Fibroblast of villous mesenchyme (primary cell): ENCODE measurements at places on chromosomes 2 and 18.

DNA sequence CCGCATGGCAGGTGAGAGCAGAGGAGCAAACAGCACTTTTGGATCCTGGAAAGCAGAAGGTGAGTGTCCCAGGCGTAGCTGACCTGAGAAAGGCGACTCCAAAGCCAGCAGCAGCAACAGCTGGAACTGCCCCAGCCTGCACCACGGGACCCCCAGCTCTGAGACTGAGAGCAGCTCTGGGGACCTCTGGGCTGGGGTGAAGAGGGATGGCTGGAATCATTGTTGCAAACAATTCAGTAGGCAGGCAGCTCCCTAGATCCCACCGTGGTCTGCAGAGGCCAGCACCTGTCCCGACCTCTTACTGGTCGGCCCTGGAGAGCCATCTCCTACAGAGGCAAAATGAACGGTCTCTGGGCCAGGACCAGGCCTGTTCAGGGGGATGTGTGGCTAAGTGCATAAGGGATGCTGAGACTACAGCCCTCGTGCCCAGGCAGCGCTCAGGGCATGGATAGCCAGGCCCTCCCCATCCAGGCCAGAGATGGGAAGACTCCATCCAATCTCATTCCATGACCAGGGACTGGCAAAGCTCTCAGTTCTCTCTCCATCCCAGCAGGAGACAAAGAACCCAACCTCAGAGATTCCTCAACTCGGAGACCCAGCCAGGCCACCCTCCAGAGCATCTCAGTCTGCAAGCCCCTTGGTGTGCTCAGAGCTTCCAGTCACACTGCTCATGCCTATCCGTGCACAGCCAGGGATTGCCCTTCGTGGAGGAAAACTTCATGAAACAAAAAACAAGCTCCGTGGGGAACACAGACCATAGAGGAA is 38.2 kb upstream of the ALPP start:
- DNase-seq: no peak

DNA sequence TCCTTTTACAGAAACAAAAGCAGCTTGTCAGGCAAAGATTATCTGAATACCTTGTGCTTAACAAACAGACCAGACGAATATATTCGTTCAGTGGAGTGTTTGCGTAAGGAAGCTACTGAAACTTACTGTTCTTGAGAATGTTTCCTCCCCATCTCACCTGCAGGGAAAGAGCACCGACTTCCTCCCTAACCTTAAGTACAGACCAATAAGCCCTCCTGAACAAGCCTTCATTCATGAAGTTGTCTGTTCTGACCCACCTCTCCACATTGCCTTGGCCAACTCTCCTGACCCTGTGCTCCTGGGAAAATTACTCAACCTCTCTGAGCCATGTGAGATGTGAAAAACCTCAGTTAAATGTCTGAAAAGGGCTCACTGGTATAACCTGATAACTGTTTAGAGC is 35.2 kb downstream of the STK39 start:
- no peak for DNase-seq

- DNase-seq: no peak
Observed at GRCh38 chr2:157901325-157901724, 25.2 kb upstream of the ACVR1 start.

GRCh38 chr2:7846607-7847006 is 835.2 kb upstream of the ID2 start:
- no peak for DNase-seq

- DNase-seq: peak; percentile 66
Observed at GRCh38 chr2:177239932-177240630, 24.4 kb downstream of the NFE2L2 start.

- DNase-seq: no peak
Observed at GRCh38 chr2:105774781-105775337, 30.1 kb downstream of the NCK2 start.

DNA sequence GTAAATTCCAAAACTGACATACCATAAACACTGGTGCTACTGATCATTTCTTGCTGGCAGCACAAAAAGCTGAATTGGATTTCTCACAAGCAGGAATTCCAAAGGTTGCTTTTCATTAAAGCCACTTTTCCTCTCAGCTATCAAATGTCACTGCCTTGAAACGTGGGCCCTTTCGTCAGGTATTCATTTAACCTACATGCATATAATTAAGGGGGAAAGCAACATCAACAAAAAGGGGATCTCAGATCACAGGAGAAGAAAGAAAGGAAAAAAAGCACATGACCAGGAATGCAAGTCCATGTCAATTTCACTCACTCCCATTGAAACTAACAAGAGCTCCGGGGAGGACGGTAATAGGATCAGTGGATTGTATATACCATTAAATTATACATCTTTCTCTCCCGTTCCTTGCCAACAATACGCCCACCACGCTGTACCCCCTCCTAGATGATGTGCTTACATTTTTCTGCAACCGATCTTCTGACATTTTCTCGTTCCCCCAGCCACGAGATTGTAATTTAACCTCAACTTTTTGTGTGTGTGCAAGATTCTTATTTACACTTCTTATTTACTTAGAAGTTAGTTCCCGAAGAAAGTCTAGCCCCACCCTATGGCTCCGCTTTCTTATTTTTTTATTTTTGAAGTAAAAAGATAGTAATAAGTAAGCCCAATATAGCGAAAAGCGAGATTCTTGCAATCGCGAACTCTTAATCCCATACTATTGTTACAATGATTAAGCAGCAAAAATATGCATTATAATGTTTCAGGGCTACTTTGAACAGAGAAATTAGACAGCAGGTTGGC is 725 bp downstream of the FIGN start:
- peak; percentile 24 for DNase-seq

GRCh38 chr18:3910512-3910911 is 460.5 kb downstream of the TGIF1 start:
- DNase-seq: no peak

- no peak for DNase-seq
Observed at GRCh38 chr2:237598468-237599208, 8.1 kb upstream of the RAB17 start.

- no peak for DNase-seq
Observed at GRCh38 chr18:48904847-48905394, 45.8 kb downstream of the SMAD7 start.

- peak; percentile 49 for DNase-seq
Observed at GRCh38 chr2:99297994-99298393, 3.0 kb downstream of the LYG1 start.

DNA sequence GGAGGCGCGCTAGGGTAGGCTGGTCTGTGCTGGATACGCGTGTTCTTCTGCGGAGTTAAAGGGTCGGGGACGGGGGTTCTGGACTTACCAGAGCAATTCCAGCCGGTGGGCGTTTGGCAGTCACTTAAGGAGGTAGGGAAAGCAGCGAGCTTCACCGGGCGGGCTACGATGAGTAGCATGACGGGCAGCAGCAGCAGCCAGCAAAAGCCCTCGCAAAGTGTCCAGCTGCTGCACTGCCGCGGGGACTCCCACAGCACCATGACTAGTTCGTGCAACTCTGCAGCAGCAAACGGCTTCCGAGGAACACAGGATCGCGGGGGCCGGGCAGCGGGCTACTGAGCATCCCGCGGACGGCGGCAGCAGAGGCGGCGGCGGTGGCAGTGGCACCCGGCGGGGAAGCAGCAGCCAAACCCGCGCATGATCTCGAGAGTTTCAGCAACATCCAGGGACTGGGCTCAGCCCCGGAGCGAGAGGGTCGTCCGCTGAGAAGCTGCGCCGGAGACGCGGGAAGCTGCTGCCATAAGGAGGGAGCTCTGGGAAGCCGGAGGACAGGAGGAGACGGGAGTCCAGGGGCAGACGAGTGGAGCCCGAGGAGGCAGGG is 368 bp downstream of the TMEFF2 start:
- DNase-seq: no peak

DNA sequence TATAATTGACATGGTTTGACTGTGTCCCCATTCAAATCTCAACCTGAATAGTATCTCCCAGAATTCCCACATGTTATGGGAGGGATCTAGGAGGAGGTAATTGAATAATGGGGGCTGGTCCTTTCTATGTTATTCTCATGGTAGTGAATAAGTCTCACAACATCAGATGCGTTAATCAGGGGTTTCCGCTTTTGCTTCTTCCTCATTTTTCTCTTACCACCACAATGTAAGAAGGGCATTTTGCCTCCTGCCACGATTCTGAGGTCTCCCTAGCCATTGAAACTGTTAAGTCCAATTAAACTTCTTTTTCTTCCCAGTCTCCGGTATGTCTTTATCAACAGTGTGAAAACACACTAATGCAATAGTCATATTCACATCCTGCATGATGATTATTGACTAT is 1073.3 kb upstream of the CDH2 start:
- DNase-seq: no peak

DNA sequence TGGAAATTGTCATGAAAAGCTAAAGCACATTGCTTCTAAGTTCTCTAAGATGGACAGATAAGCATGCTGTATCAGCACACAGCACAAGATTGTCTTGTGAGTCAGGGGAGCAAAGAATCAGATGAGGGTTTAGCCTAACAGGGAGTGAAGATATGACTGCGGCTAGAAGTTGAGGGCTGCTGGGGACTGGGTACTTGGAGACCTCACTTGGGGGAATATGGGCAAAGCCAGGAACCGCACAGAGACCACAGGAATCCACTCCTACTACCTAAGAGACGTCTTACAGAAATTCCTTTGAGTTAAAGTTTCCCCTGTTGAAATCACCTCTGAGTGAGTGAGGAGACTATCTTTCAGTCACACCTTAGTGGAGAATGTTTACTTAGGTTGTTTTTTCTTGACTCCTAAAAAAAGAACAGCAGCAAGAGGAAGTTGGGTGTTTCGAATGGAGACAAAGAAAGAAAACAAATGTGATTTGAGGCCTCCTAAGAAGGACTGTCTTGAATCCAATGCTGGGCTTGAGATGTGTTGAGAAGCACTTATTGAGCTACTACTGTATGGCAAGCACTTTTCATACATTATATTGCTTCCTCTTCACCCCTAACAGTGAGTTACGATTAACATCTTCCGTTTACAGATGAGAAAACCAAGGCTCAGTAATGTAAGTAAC is 100.7 kb downstream of the ANKRD44 start:
- no peak for DNase-seq

DNA sequence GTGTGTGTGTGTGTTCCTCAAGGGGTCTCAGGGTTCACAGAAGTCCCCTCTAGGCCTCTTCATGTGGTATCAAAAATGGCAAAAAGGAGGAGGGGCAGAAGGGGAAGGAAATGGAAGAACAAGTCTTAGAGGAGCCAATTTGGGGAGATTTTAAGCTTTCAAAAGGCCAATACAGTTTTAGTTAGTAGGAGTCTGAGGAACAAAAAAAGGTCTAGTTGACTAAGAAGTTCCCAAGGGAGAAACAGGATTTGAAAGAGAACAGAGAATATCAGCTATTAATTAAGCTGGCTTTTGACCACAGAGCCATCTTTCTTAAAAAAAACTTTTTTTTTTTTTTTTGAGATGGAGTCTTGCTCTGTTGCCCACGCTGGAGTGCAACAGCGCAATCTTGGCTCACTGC is 7.1 kb downstream of the RNF125 start:
- no peak for DNase-seq

DNA sequence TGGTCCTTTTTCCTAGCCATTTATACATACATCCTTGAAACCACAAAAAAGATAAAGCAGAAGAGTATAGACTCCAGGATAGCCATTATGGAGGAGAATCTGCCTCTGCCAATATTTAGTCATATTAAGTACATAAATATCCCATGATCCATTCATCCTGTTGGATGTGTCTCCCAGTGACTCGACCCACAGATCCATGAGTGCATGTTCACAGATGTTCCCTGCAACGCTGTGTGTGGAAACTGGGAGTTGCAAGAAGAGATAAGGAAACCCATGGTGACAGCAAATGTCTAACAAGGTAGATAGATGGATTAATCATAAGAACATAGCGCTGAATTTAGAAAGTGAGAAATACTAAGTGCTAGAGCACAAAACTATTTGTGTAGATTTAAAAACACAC is 34.5 kb downstream of the STK39 start:
- no peak for DNase-seq

GRCh38 chr2:177282787-177283572 is 18.5 kb upstream of the NFE2L2 start:
- DNase-seq: no peak

- no peak for DNase-seq
Observed at GRCh38 chr2:241066171-241066892, 35.8 kb downstream of the MTERF4 start.

DNA sequence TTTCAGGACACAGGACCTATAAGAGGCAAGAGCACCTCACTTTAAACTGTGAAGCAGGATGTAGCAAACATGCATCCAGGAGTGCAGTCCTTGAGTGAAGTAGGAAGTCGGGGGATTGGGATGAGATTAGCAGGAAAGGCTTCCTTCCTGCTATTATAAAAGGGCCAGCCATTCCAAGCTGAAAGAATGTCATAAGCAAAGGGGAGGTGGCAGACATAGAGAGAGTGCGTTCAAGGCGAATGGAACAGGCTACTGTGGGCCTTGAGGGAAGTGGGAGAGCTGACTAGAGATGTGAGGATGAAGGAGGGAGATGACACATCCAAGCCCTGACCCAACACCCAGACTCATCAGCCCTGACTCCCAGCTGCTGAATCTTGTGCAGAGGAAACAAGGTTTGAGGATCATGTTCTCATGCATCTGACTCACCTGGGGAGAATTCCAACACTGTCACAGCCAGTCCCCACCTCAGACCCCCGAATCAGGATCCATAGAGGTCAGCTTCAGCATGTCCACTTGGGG is 63.9 kb downstream of the GYPC start:
- no peak for DNase-seq

- peak; percentile 86 for DNase-seq
Observed at GRCh38 chr2:195659982-195660890, 3.2 kb downstream of the SLC39A10 start.

DNA sequence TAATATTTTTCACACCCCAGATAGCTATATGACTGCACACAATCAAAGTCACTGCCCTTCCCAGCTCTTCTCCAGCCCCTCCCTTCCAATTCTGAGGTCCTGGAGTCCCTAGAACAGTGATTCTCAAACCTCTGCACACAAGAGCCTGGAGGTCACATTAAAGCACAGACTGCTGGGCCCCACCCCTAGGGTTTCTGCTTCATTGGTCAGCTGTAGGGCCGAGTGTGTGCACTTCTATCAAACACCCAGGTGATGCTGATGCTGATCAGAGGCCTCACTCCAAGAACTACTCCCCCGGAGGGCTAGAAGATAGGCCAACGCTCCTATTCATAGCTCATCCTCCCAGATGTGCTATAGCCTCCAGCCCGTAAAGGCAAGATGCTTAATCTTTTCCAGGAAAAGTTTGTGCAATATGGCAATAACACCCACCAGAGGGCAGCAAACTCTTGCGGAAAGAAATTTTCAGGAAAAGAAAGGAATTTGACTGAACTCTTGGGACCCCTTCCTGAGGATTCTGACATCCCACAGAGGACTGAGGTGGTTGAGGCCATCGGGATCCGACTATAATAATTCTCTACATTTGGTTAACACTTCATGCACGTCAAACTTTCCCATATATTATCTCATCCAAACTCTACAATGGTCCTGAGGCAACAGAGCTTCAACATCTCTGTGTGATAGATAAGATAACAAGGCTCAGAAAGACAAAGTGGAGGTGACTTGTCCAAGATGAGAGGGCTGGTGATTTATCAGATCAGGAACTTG is 194.2 kb upstream of the PKDCC start:
- DNase-seq: peak; percentile 75
